ENCODE measurements at places on chromosomes 16 and 17. TPM values are rescaled to one million over a fixed set of nuclear protein-coding genes. Genes with fewer than 3 reads are reported as not detected.

DNA sequence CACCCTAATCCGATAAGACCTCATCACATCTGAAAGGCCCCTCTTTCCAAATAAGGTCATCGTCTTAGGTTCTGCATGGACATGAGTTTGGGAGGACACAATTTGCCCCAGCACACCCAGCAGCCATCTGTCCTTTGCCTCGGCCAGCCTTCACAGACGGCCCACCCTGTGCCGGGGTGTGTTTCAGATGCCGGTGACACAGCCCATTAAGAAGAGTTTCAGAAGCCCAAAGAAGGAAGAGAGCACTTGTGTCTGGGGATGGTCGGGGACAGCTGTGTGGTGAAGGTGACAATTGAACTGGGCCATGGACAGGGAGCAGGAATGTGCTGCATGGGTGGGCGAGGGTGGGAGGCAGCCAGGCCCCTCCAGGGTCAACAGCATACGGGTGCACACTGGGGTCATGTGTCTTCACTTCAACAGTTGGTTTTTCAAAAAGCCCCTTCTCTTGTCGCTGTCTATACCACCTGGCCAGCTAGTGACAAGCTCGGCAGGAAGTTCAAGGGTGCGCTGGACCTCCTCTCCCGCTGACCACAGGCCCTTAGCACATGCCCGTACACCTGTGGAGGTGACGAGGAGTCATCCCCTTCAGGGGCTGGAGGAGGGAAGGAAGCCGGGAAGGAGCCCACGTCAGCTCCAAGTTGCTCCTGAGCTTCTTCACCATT lies 183.1 kb downstream of the C16orf95 start:
- DNase-seq: no peak

PHOSPHO1 gene
- total RNA-seq: 3.2 TPM

CBLN1 gene
- 0.06 TPM for total RNA-seq

GABARAPL2 gene
- total RNA-seq: 26.6 TPM

WSCD1 gene
- total RNA-seq: 9.2 TPM

CDRT15L2 gene
- total RNA-seq: not detected
